GM13976 (cell line): ENCODE measurements at places on chromosomes 7 and 10.

- DNase-seq: no peak
Observed at GRCh38 chr7:149140831-149141230, 6.4 kb upstream of the ZNF398 start.

- DNase-seq: no peak
Observed at GRCh38 chr7:42843205-42843800, 68.6 kb downstream of the C7orf25 start.

- no peak for DNase-seq
Observed at GRCh38 chr10:47101807-47102206, 190.6 kb downstream of the PTPN20 start.

GRCh38 chr10:115125505-115125904, 32.3 kb downstream of the ATRNL1 start:
- DNase-seq: no peak

DNA sequence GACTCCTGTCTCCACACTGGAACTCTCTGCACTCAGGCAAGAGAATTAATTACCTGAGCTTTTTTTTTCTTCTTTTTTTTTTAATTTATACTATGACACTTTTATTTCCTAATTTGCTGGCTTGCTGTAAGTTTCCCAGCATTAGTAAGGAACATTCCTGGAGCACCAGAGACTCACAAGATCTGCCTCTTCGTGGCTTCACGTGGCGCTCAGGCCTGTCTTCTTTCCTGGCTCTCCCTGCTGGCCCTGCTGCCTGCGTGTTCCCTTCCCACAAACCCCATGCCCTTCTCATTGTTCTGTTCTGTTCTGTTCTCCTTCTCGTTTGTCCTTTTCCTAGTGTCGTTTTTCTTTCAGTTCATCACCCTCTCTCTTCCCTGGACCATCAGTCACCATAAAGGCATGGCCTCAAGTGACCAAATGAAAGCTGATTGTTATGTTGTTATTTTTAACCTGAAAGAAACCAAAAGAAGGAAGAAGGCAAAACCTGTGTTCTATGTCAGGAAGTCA, 591.6 kb upstream of the PFKP start:
- DNase-seq: no peak

GRCh38 chr10:71694039-71694501, 25.5 kb downstream of the C10orf105 start:
- DNase-seq: no peak

- DNase-seq: no peak
Observed at GRCh38 chr10:66654861-66655260, 271.0 kb upstream of the LRRTM3 start.

DNA sequence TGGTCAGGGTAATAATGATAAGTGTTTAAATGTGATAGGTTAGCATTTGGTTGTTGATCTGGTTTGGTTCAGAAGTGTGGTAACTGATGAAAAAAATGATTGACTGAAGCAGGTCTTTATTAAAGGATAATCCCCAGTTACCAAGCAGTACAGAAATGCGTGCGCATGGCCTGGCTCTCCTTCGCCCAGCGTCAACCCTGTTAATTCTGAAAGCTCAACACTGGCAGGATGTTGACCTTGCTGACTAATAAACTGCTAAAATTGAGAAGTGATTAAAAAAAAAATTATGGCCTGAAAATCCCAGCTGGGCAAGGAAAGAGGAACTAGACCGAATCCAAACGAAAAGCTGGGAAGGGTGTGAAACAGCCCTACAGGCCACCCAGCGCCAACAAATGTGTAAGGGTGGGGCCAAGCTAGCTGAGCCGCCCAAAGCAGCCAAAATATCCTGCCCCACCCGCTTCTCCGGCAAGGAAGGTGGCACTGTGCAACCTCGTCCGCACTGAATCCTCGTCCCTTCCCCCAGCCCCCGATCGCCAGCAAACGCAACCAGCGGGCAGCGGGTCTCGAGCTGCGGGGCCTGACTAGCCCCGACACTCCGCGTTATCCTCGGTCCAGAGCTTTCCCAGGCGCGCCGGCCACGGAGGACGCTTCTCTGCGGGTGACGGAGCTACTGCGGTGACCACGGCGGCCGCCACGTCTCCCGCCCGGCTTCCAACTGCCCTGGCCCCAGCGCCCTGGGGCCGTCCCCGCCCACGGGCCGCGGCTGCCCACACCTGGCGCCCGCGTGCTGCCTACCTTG, 561 bp downstream of the SHTN1 start:
- DNase-seq: peak; percentile 45

GRCh38 chr10:27383595-27384542, 120.2 kb upstream of the RAB18 start:
- no peak for DNase-seq

DNA sequence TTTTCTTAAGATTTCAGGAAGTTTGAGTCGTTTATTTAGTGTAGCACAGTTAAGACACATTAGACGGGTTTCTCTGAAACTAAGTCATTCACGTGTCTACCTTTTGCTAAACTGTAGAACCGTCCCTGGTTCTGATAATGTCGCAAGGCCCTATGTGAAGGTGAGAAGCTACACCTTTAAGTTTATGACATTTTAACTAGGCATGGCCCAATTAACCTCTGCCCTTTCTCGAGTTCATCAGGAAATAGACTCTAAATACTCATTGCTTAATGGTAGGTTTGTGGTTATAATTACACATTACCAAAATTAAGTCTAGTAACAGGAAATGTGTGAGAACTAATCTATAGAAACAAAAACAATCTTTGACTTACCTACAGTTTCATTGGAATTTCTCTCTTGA, 126.6 kb upstream of the FZD8 start:
- DNase-seq: no peak

DNA sequence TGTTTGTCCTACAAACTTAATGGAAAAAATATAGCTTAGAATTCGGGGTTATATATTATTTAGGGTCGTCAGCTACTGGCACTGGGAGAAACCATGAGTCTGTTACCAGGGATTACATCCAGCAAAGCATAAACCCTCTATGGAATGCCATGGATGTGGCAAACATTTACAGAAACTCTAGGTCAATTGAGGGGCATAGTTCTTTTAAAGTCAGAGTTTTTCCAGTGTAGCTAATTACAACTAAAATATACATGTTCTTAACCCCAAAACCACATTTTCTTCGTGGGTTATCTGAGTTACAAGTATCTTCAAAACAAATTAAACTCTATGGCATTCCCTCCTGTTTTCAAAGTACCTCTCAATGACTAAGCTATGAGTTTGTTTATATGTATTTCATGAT, 99.3 kb upstream of the THSD7A start:
- DNase-seq: no peak
